ENCODE measurements at places on chromosomes 4 and X. TPM values are rescaled to one million over a fixed set of nuclear protein-coding genes. Genes with fewer than 3 reads are reported as not detected.
A peak's percentile ranks its signal among the peaks of the same experiment; 100 is the strongest.

- peak; percentile 47 for DNase-seq
These were observed 201.4 kb downstream of the CCNG2 start for GRCh38 chr4:77358315-77358928.

GRCh38 chr4:98794565-98795205 is 134.2 kb downstream of the EIF4E start:
- DNase-seq: peak; percentile 99

The CSAG1 gene
- not detected for total RNA-seq

GRCh38 chr4:38396845-38397547 is 267.0 kb upstream of the KLF3 start:
- DNase-seq: no peak

DNA sequence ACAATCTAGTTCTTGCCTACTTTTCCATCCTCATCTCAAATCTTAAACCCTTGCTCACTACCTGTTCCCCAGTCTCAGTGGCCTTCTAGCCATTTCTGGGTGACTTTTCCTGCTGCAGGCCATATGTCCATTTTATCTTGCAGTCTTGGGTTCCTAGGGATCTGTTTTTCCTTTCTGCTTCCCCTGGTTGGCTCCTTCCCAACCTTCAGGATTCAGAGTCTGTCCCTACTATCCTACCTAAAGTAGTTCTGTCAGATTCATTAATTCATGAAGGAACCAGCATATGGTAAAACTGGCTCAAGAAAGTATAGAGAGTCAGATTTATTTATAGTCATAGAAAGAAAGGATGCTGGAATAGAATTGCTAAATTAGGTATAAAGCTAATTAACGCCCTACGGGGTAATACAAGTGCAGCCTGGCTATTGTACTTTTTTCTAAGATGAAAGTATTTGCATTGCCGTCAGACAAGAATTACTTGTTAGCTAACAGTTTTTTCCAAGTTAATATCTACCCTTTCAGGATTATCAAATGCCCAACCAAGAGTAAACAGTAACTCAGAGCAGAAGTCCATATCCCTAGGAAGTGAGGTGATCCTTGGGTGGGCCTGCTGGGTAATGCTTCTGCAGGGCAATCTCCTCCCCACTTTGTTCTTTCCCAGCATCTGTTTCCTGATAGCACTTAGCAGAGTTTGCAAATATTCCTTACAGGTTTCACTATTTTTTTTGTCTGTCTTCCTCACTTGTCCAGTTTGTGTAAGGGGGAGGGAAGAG is 63.6 kb downstream of the REPS2 start:
- no peak for DNase-seq

DNA sequence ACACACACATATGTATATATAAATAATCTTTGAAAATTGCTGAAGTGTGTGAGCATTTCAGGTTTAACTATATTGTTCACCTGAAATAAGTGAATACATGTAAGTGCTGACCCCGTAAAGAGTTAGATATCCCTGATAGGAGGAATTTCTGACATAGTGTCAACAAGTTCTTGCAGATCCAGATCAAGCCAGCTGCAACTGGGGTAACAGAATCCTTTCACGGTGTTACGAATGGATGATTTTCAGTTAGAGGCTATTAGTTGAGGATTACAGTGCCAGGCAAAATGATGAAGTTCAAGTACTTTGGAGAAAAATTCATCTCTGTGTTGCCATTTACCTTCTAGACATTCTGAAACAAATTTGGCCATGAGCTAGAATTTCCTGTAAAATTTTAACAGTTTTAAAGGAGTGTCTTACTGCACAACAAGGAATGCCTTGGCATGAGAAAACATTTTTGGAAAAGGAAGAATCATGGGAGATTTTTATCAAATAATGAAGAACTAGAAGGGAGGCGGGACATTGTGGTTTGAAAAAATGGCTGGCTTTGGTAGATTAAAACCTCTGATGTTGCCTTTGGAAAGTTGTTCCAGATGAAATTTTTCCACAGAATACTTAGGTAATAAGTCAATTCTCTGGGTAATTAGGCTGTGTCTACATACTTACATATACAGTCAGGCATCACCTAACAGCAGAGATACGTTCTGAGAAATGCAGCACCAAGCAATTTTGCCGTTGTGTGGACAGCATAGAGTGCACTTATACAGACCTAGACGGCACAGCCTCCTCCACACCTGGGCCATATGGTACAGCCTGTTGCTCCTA is 84.4 kb upstream of the FAT1 start:
- peak; percentile 12 for DNase-seq

The PRRG3 gene
- not detected for total RNA-seq

DNA sequence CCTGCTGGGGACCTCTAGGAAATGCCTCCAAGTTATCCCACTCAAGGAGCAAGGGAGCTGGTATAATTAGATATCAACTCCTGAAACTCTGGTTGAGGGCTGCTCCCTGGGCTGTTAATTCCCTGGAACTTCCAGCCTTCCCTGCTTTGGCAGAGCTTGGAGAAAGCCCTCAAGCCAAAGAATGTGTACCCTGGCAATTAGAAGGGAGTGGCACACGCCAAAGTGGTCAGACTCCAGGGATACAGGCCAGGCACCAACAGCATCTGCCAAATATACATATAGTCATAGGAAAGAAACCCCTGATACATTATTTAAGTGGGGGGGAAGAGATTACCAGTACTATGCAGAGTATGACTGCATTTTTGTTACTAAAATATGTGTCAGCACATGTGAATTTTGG is 616.8 kb downstream of the BCOR start:
- DNase-seq: no peak

The GDPD2 gene
- not detected for total RNA-seq

GRCh38 chr4:182144626-182145333 is 98.4 kb upstream of the TENM3 start:
- no peak for DNase-seq

DNA sequence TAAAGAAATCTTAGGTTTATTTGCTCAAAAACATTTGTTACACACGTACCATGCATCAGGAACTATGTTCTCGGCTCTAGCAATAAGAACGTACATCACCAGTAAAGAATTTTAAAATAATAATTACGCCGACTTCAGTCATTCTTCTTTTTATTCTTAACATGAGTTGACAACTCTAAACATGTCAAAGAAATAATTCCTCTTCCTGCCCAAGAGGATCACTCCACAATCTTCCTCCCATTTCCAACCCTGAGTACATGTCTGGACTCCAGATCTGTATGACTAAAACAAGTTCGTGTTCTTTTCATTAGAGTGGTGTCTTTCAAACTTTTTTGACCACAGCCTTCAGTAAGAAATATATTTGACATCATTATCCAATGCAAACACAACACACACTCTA is 201.6 kb upstream of the GRIA3 start:
- peak; percentile 67 for DNase-seq

The DIPK2B gene
- total RNA-seq: not detected

GRCh38 chr4:16199093-16199492 is 27.2 kb downstream of the TAPT1 start:
- peak; percentile 28 for DNase-seq

GRCh38 chr4:139083607-139083955 is 68.0 kb downstream of the NOCT start:
- DNase-seq: peak; percentile 52

The ATP1B4 gene
- not detected for total RNA-seq

- DNase-seq: no peak
These were observed 809.0 kb upstream of the DIAPH2 start for GRCh38 chrX:95875661-95876060.

DNA sequence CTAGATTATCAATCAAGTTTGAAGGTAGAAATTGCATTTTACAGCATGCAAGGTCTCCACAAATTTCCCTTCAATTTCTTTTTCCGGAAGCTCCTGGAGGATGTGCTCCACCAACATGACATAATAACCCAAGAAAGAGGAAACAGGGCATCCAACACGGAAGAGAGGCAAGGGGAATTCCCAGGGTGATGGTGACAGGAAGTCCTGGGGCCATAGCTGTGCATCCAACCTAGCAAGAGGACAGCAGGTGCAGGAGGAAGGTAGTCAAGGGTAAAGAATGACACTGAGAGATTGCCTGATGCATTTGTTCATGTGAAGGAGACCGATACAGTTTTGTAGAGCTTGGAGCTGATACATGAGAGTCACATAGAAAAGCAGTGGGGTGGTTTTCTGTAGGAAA is 115.7 kb upstream of the LSM6 start:
- DNase-seq: no peak

DNA sequence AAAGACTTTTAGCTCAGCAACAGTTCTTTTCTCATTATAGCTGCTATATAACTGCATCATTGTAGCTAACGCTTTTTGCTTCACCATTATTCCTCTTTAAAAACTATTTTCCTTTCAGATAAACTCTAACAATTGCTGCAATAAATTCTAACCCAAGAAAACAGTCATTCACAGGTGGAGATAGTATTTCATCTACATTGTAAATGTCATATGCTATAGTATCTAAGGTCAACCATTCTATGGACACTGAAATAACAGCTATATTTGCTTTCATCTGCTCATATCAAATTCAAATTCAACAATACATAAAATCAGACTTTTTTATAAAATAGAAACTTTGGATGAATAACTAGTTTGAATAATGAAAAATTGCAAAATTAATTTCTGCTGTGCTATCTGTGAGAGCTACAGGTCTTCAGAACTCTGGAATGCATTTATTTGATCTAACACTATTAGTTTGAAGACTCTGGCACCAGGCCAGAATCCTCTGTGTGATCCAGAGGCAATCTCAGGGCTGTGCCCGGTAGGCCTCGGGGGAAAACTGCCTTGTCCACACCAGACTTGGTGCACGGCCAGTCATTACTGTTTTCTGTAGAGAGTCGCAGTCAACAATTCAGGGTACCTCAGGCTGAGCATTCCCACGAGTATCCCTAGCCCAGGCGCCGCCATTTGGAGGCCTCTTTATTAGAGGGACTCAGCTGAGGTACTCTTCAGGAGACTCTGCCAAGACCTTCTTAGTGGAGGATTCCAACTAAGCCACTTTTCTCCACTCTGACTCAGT is 332.4 kb downstream of the SLC7A11 start:
- DNase-seq: peak; percentile 12

The EGF gene
- total RNA-seq: 1.1 TPM

The KIAA1210 gene
- total RNA-seq: not detected

The UGT2A1 gene
- total RNA-seq: not detected

DNA sequence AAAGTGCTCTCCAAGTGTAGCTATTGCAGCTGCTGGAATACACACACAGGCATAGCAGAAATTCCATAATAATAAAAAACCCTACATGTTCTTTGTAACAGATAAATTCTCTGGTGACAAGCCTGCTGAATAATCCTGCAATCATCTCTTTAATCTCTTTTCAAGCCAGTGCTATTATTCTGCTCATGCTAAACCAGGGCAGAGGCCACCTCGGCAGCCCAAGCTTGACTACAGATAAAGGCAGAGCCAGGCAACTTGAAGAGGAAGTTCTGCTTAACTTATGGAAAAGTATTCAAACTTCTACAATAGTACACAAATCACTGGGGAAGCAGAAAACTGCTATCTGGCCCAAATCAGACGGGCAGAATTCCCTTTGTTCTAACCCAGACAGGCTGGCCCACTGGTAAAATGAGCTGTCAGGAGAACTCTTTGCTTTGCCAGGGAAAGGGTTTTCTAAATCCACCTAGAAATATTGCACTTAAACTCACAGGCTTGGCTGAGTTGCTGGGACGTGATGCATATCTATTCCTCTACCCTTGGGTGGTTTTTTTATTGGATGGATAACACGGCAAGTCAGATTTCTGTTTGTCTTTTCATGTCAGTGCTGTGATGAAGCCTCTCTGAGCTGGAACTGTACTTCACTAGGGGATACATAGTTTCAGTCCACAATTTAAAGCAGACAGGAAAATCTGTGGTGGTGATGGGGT is 70.5 kb downstream of the GATB start:
- DNase-seq: no peak

DNA sequence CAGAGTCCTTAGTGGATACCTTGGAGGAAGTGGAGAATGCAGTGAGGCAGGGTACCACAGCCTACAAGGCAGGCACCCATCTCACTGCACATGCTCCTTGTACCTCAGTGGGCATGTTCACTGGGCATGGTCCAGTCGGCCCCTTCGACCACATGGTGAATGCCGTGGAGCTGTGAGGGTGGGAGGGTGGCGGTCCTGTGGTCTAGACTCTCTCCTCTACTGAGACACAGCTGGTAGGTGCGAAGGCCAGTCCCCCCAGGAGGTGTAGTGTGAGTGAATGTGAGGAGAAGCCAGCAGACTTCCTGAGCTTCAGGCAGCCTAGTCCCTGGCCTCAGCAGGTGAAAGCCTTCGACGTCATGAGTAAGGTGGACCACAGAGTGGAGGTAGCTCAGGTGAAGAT is 12.2 kb downstream of the XAGE2 start:
- DNase-seq: no peak

DNA sequence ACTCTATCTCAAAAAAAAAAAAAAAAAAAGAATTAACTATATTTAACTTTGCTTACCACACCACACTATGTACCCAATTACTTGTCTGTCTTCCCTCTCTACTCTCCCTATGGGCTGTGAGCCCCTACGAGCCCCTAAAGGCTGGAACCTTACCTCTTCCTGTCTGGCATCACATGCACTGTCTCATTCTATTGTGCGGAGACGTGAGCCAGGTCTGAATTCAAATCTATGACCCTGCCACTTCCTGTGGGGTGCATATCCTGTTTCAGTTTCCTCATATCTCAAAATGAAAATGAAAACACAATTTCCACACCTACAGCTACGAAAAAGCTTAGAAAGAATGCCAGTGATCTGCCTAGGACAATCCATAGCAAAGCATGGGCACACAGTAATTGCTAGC is 42.9 kb upstream of the HS3ST1 start:
- peak; percentile 53 for DNase-seq

DNA sequence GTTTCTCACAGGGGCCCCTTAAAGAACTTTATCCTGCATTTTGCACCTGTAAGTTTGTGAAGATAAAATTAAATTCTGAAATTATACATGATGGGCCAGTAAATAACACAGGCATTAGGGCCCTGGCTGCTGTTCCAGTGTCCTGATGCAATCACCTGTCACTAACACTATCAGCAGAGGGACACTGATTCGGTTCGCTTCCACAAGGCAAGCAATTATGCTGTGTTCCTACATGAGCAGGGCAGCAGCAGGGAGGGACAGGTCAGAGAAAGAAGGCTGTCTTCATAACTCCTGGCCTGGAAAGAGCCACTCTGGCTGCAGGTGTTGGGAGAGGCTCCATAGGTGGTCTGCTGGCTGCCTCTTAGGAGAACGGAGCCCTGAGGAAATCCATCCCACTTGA is 487.3 kb downstream of the MID1IP1 start:
- no peak for DNase-seq

GRCh38 chr4:6390356-6390755 is 82.1 kb downstream of the PPP2R2C start:
- no peak for DNase-seq

The HGFAC gene
- total RNA-seq: not detected
